ENCODE measurements at places on chromosomes 3 and 15.

- DNase-seq, result no peak
Measured at GRCh38 chr15:39318231-39318630, 262.6 kb upstream of the THBS1 start.

DNA sequence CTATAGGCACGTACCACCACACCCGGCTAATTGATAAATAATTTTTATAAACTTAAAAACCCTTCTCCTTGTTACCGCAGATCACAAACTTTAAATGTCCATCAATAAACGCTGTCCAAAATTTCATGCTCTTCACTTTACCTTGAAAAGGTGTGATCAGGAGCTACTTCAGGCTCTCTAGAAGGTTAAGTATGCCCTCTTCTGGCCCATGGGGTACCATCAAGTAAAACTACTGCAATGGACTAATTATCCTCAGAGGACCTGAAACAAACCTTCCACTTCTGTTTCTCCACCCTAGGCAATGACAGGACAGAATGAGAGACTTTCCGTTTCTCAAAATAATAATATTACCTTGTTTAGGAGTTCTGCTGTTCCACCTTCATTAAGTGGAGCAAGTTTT is 9.2 kb downstream of the LZTFL1 start:
- no peak for DNase-seq

DNA sequence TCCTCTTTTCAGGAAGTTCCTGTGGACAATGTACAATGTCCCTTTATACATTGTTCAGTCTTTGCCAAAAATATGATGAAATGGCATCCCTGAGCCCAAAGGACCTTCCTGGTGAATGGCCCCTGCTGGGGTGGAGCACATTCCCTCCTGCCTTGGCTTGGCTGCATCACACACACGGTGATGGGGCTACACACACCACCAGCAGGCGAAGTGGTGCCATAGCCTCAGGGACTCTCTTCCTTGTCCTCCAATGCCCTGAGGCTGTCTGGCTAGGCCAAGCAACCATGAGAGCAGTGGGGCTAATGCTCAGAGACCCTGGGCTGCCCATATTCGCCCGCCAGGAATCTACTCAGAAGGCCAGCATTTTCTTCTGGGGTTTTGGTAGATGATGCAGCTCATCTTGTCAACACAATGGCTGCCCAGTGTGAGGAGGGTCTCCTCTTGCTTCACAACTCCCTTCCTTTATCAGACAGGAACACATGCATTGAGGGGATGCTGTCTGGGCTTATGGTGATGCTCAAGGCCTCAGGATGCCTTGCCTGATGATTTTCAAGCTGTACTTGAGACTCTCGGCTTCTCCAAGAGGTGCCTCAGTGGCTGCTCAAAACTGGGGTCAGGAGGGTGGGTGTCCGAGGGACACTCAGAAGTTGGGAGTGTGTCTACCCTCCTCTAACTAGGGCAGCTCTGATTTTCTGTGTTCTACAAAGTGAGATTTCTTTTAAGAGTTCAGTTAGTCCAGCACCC is 40.9 kb upstream of the EPHB1 start:
- DNase-seq, result no peak

- DNase-seq, result no peak
Measured at GRCh38 chr3:103847081-103848062, 1412.6 kb downstream of the ZPLD1 start.

DNA sequence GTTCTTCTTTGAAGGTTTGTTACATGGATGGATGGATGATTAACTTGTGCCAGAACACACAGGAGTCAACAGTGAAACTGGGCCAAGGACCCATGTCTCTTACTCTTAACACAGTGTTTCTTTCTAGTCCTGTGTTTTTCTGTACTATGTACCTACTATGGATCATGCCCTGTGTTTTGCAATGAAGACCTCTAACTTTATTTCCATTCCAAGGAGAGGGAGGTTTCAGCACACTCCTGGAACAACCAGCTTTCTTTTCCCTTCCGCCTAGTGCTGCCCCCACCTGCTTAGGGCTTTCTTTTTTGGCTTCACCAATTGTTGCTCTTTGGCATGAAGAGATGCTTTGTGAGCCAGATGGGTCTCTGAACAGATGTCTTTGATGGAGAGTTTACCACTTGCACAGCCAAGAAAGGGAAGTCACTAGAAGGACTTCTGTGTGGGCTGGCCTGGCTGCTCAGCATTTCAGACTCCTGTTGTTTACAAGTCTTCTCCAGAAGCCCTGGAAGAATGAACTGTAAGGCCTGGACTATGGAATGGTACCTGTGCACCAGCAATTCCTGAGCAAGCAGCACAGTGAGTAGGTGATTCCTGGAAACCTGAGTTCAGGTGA is 44.5 kb downstream of the SNAPC5 start:
- no peak for DNase-seq

Measured in prostate gland (tissue), 2 donors.